ENCODE measurements at places on chromosomes 16 and 17. TPM values are rescaled to one million over a fixed set of nuclear protein-coding genes. Genes with fewer than 3 reads are reported as not detected.

SLC47A2 gene
- 0.43 TPM for total RNA-seq

PRM1 gene
- total RNA-seq, result not detected

CORO1A gene
- total RNA-seq, result 9.4 TPM

CXCL16 gene
- total RNA-seq, result 0.43 TPM

CCDC78 gene
- 0.67 TPM for total RNA-seq

GRB7 gene
- 8.0 TPM for total RNA-seq

TM4SF5 gene
- total RNA-seq, result not detected

STXBP4 gene
- total RNA-seq, result 111 TPM

DNA sequence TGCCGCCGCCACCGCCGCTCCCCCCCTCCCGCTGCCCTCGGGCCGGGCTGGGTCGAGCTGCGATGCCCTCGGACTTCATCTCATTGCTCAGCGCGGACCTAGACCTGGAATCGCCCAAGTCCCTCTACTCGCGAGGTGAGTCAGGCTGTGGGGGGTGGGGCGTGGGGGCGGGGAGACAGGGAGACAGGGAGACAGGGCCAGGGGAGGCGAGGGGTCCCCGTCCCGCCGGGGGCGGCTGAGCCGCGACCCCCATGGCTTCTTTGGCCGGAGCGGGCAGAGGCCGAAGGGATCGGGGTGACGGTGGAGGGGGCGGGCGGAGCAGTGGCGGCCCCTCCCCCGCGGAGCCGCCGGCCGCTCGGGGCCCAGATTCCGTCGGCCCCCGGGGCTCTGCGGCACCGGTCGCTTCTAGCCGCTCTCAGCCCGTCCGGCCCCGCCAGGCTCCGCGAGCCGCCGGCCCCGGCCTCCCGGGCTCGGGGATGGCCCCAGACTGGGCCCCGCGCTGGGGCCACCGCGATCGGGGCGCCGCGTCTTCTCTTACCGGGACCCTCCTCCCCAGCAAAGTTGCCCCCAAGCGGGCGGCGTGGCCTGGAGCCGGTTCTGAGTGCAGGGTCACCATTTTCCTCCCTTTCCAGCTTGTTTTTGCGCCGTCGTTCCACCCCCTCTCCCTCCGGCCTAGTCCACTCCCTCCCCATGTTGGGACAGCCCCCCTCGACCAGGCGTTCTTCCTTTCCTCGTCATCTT is 644 bp downstream of the NFAT5 start:
- DNase-seq, result peak; percentile 82

- DNase-seq, result no peak
These were observed 373 bp downstream of the CMC2 start for GRCh38 chr16:81006211-81006812.

- no peak for DNase-seq
These were observed 24.4 kb downstream of the ATP6V0D1 start for GRCh38 chr16:67456391-67457081.

DNA sequence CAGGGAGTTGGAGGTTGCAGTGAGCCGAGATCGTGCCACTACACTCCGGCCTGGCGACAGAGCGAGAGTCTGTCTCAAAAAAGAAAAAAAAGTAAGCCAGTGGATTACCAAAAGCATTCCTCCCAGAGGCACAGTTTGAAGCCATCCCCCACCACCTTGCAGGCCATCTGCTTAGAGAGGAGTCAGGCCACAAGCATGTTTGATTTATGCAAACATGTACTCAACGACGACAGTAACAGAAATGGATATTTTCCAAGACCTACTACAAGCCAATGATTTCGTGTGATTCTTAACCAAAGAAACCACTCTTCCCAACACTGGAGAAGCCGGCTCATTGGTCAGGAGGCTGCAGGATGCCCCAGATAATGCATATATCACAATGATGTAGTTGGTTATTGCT is 34.8 kb downstream of the MYH13 start:
- DNase-seq, result no peak

- no peak for DNase-seq
These were observed 113.1 kb downstream of the ZFHX3 start for GRCh38 chr16:72934636-72935403.

DNA sequence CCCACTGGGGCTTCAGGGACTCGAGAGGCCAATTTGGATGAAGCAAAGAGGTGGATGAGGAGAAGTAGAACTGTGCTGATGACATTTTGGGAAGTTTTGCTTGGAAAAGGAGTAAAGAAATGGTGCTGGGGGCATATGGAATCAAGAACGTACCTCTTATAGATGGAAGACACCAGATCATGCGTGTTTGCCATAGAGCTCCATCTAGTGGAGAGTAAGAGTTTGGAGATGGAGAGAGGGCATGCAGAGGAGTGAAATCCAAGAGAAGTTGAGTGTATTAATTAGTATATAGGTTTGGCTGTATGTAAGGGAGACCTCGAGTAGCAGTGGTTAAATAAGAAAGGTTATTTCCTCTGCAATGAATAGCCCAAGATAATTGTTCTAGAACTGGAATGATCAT is 56.0 kb downstream of the SHISA6 start:
- DNase-seq, result peak; percentile 36

DNA sequence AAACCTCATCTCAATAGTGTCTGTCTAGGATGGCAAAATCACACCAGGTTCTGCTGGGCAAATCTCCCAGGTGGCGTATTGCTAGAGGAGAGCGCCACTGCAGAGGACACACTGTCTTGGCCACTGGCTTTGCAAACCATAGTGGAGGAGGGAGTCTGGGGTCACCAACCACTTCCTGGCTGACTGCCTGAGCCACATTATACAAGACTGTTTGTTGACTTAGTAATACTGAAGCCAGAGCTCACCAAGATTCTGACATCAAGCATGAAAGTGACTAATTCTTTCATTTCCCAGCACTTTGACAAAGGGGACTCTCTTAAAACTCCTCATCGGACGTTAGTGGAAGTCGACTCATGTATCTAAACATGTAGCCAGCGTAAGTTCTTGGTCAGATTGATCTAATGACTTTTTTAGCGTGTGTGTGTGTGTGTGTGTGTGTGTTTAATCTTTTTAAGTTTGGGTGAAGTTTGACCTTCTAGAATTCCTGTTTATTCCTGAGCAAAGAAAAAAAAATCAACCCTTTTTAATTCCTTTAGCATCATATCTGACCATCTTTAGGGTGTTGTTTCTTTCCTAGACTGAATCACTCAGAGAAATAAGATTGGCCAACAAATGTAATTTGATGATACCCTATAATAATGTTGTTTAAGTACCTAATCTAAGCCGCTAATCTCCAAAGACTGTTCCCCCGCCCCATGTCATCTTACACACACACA is 13.7 kb downstream of the PITPNC1 start:
- DNase-seq, result no peak

GRCh38 chr16:68031951-68032350 is 8.9 kb downstream of the DUS2 start:
- no peak for DNase-seq

- peak; percentile 81 for DNase-seq
These were observed 47.4 kb upstream of the SLC38A10 start for GRCh38 chr17:81342269-81343070.

- DNase-seq, result no peak
These were observed 65.2 kb upstream of the SMIM36 start for GRCh38 chr17:55576237-55576995.

DNA sequence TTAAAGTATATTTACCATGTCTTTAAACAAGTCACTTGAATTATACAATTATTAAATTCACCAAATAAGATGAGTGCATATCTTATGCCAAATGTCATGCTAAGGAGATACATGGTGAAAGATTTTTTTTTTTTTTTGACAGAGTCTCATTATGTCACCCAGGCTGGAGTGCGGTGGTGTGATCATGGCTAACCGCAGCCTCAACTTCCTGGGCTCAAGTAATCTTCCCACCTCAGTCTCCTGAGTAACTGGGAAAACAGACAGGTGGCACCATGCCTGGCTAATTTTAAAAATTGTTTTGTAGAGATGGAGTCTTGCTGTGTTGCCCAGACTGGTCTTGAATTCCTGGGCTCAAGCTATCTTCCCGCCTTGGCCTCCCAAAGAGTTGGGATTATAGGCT is 149.0 kb upstream of the GOT2 start:
- DNase-seq, result no peak

DNA sequence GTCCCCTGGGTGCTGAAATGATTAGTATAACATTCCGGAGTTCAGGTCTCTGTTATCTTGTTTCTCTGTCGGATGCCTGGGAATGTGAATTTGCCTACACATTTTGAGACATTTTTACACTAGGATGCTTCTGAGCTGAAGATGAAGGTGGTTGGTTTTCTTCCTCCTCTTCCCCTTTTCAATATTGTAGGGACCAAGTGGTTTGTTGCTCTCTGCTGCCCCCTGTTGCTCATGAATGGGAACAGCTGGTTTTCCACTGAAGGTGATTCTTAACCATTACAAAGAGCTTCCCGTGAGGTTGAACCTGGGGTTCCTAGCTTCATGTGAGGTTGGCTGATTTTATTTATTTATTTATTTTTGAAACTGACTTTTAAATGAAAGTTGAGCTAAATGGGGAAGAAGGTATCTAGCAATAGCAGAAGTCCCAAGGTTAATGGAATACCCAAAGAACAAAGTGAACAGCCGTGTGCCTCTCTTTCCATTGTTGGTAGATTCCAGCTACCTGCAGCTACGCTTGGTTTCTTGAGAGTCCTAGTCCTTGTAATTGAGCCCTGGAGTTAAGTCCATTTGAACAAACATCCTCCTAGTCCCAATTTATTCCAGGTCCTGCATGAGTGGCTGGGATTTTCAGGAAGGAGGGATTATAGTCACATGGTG is 983.9 kb upstream of the EEF2KMT start:
- peak; percentile 59 for DNase-seq

DNA sequence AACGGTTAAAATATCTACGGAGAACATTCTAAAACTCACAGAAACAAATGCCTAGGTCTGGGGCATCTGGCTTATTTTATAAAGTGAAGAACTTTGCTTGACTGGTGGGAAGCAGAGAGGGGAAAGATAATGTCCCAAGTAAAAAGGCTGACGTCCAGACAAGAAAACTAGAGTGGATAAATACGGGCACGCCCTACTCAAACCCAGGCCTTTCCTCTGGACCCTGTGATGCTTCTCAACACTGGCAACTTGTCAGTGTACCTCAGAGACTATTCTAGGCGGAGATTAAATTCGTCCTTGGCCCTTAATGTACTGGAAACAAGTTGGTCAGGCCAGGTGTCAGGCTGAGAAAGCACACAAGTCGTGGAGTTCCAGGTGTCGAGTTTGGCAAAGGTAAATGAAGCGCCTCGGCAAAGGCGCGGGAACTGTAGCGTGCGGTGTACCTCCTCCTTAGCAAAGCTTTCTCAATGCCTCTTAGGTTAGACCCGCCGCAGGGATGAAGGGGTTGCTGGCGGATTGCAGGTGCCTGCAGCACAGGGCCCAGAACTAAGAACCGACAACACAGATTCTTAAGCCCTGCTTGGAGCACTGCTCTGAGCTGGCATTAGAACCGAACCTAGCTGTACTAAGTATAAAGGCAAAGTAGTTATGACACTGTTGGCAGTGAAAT is 668 bp upstream of the UNK start:
- DNase-seq, result peak; percentile 55

GRCh38 chr16:57873218-57873617 is 70.9 kb upstream of the KIFC3 start:
- peak; percentile 50 for DNase-seq

- DNase-seq, result no peak
These were observed 14.6 kb downstream of the CDH3 start for GRCh38 chr16:68659412-68660358.

DNA sequence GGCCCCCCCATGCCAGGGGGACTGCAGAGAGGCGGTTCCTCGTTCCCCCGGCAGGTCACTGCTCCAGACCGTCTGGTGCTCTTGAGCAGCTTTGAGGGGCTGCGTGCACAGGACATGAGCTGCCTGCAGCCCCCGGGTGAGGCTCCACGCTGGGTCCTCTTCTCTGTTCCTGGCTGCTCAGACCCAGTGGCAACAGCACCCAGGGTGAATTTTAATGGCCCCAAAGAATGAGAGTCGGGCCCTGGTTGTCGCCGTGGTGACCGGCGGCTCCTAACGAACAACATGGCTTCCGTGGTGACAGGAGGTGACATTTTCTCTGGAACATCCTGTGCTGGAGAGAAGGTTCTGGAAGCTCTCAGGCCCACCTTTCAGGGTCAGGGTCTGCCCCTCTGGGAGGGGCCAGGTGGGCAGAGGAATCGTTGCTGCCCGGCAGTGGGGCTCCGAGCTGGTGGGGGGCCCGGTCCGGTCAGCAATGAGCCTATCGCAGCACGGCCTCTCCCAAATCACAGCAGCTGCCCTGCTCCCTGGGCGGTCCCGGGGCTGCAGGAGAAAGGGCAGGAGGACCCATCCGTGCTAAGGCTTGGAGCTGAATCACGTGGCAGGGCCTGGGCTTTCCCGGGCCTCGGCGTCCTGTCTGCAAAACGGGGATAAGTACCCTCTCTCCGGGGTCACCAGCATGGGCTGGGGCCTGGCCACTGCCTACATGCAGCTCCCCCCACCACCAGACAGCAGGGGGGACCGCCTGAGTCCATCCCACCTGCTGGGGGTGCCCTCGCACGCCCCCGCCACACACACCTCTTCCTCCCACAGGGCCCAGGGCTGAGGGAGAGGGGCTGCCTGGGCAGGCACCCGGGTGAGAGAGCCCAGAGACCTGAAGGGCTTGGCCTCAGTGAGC is 3.4 kb upstream of the C1QTNF8 start:
- DNase-seq, result no peak

DNA sequence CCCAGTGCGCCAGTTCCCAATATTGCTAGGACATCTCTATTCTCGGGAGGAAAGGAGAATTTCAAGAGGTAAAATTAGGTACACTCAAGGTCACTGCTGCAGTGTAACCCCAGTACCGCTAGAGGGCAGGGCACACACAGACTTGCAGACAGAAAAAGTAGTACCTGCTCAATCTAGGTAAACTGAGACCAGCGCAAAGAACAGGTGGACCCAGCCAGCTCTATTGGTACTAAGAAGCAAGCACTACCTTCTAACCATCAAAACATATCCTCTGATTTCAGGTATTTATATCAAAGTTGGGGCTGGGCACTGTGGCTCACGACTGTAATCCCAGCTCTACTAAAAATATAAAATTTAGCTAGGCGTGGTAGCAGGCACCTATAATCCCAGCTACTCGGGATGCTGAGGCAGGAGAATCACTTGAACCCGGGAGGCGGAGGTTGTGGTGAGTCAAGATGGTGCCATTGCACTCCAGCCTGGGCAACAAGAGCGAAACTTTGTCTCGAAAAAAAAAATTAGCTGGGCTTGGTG is 3.6 kb upstream of the WDR81 start:
- peak; percentile 64 for DNase-seq

- DNase-seq, result no peak
These were observed 43.2 kb downstream of the SOCS1 start for GRCh38 chr16:11212798-11213196.

GRCh38 chr17:41535764-41536481 is 7.8 kb upstream of the KRT19 start:
- DNase-seq, result no peak

DNA sequence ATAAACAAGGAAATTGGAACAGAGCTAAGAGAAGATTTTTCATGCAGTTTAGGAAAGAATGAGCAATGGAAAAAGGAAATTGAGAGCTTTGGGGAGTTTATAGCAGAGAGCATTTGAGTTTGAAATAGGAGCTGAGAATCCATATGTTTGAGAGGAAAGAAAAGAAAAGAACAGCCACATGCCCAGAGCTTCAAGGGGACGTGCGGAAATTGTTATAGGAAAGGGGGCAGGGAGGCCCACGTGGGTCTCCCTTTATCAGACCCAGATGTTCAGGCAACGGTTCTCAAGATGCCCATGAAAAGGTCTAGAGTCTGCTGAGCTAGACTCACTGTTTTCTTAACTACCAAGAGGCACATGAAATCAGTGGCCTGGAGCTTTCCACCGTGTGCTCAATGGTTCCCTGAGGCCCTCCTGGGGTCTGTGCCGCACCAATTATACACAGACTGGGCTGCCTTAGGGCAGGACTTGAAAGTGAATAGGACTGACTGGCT is 31.2 kb downstream of the CHD9 start:
- DNase-seq, result no peak

- no peak for DNase-seq
These were observed 35.2 kb upstream of the STH start for GRCh38 chr17:45963889-45964288.

- DNase-seq, result no peak
These were observed 103.6 kb upstream of the HS3ST2 start for GRCh38 chr16:22710326-22710725.
